ENCODE measurements at places on chromosomes 16 and 17.

- no peak for DNase-seq
Observed at GRCh38 chr17:7444682-7445618, at the start of gene CHRNB1. TSS of gene CHRNB1 (plus strand) at chr17:7445061. CDS start at chr17:7445128, 67 bp downstream.

- DNase-seq = peak; percentile 97
Observed at GRCh38 chr17:143785-144281, 6.5 kb downstream of the SCGB1C2 start.

DNA sequence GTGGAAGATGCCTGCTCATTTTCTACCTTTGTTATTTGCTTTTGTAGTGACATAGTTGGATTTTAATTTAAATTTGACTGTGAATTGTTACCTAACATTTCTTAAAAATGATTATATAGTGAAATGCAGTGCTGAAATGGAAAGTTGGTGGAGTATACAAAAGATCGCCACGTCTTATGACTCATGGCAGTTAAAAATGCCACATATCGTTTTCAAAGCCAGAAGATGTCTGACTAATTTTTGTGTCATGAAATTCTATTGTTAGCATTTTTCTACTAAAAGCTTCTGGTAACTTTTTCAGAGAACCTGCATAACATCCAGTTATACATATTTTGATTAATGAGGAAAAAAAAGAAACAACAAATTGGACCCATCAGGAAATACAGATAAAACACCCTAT lies 20.6 kb downstream of the MAP2K4 start:
- DNase-seq = no peak

DNA sequence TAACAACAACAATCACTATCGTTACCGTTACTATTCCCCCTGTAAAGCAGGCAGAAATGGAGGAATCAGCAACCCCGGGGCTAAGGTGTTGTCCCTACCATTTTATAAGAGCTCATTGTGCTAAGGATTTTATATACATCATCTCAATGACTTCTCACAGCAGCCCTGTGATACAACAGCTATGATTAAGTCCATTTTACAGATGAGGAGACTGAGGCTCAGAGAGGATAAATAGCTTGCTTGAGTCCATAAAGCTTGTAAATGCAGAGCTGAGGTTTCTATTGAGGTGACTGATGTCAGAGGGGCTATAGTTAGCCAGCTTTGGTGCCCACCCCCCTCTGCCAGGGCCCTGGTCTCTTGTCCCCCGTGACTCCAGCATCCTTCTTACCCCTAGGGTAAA lies 16.7 kb upstream of the PDK2 start:
- no peak for DNase-seq

GRCh38 chr16:9906218-9906617 lies 276.0 kb downstream of the GRIN2A start:
- DNase-seq = no peak

GRCh38 chr17:59914274-59914854 lies 21.4 kb downstream of the RPS6KB1 start:
- no peak for DNase-seq

- DNase-seq = no peak
Observed at GRCh38 chr16:47316442-47317015, 144.3 kb downstream of the ITFG1 start.

DNA sequence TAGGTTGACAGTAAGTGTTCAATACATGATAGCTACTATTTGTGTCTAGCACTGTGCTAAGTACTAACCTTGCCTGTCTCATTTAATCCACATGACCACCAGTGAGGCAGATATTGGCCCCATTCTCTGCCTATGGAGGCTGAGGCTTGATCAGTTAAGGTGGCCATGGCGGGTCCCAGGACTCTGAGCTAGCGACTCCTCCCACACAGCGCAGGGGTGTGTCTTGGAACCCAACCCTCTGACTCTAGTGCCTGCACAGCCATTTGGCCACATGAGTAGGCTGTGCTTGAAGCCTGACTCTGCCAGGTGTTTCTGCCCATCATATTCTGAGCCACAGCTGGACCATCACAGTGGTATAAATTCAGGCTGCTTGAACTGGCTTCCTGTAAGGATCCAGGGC lies 6.4 kb downstream of the NHERF1 start:
- DNase-seq = no peak

DNA sequence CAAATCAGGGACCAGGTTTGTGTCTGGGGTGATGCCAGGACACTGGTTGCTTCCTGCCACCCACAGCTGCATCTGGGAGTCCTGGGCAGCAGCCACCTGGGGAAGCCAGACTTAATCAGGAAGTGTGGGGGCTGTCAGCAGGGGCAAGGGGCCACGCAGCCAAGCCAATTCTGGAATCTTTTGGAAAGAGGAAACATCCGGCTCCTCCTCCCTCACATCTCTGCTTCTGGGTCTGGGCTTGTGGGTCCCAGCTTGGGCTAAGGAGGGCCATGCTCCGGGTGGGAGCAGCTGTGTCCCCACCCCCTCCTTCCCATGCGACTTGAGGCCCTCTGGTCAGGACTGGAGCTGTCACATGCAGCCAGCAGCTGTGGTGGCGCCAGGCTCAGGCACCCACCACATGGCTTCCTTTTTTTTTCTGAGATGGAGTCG lies 37.0 kb upstream of the CCDC182 start:
- no peak for DNase-seq

DNA sequence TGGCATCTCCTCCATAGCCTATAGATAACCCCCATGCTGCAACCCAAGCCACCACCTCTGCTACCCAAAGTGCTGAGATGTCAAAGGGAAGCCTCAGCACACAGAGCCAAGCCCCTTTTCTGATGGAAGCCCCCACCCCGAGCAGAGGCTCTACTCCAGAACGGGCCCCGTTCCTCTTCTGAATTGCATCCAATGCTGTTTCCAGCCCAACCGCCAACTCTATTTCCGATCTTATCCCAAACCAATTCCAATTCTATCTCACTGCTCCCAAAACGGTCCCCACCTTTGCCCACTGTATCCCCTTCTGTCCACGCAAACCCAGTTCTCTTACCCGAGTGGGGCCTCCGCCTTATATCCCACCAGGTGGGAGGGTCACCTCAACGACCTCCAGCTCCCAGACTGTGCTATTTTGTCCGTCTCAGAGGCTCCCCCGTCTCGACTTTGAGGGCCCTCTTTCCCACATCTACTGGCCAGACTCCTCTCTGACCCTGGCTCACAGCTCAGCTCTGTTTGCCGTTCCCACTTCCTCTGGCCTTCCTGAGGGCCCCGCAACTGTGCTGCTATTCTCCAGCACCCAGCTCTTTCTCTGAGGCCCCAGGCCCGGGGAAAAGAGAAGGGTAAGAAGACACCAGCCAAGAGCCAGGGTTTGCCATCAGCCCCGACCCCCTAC lies 487 bp downstream of the SRL start:
- no peak for DNase-seq

DNA sequence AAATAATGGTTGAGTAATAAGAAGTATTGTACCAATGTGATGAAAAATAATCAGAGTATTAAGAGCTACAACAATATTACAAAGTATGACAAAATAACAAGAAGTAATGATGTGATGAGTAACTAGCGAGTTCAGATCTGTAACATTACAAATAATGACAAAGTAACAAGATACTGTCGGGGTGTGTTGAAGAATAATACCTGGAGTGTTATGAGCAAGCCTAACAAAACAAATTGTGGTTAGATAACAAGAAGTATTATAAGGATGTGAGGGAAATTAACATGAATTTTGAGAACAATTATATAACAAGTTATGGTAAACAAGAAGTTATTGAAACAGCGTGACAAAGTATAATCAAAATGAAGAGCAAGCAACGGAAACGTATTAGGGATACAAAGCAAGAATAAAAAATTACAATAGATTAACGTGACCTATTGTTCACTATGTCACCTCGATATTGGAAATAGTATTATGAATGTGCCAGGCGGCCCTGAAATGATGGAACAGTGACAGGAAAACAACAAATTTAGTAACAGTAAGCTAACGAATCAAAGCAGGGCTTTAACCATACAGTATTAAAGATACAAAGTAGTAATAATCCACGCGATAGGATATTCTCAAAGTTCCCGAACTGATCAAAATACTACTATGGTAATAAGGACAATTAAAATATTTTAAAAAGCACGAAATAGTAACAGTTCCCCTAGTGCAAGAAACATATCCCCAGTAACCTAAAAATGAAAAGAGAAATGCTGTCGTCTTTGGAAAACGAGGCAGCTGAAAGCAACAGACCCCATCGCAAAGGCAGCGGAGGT lies 1.6 kb downstream of the TBX4 start:
- no peak for DNase-seq

DNA sequence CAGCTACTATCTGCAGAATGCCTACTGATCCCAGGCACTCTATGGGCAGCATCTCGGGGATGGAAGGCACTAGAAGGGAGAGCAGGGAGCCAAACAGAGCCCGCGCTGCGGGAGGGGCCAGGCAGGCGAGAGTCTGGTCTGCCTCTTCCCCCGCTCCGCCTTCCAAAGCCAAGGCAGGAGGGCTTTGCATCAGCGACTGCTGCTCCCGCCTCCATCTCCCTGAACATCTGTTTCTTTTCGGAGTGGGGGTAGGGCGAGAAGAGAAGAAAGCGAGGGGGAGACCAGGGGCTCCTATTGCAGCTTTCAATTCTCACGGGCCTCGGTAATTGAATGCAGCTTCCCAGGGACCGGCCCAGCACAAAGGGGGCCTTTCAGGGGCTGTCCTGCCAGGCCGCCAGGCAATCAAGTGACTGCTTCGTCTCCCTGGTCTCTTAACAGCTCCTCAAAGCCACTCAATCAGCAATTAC lies 31.4 kb upstream of the CDC42EP4 start:
- peak; percentile 51 for DNase-seq

GRCh38 chr16:78786635-78787034 lies 687.2 kb downstream of the WWOX start:
- no peak for DNase-seq

- DNase-seq = no peak
Observed at GRCh38 chr16:76464955-76465620, 187.9 kb downstream of the CNTNAP4 start.

DNA sequence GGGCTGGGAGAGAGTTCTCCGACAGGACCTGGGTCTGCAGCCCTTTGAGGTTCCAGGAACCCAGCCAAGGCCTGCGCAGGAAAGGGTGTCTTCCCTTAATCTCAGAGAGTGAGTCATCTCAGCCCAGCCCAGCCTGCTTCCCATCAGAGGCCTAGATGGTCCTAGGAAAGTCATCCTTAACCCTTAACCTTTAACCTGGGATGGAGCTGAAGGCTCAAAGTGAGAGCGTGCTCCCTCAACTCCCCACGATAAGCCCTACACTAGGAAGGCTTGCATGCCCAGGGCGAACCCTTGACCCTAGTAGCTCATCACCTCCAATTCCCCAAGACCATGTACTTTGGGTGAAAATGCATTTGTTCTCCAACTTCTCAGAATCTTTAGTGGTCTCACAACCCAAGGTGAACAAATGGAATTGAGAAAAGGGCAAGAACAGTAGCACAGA lies 4.8 kb upstream of the ATXN7L3 start:
- no peak for DNase-seq

DNA sequence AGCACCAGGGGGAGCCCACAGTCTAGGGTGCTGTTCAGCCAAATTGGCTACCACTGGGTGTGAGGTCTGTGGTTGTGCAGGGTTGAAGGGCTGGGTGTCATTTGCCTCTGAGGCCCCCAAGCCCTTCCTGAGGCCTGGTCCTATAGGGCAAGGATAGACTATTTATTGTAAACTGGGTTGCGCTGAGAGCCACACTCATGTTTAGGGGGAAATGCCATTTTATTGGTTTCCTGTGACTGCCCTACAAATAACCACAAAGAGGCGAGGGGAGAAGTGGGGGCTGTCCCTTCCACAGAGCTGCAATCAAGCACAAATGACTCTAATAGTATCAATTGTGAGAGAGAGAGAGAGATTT lies 3.6 kb upstream of the ZCCHC14 start:
- no peak for DNase-seq

DNA sequence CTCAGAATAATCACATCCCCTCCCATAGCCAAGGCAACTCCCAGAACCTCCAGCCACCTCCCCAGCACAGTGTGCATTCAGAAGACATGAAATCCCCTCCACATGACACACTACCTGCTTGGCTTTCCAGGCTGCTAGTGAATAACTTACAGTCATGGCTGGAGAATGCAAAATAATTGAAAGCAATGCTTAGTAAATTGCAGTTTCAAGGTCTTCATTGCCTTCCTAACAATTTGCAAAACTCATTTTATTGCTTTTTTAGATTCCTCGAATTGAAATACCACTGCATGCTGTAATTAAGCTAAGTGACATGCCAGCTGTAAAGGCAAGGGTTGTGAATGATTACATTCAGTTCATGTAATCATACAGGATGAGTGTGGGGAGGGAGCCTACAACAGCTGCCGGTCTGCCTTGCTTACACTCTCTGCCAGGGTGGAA lies 29.0 kb upstream of the HOXB13 start:
- DNase-seq = no peak

- DNase-seq = no peak
Observed at GRCh38 chr16:81624760-81625543, 154.1 kb upstream of the PLCG2 start.

- no peak for DNase-seq
Observed at GRCh38 chr16:17062676-17063075, 408.1 kb downstream of the XYLT1 start.

GRCh38 chr17:73343739-73344454 lies 32.1 kb upstream of the CDC42EP4 start:
- DNase-seq = no peak

DNA sequence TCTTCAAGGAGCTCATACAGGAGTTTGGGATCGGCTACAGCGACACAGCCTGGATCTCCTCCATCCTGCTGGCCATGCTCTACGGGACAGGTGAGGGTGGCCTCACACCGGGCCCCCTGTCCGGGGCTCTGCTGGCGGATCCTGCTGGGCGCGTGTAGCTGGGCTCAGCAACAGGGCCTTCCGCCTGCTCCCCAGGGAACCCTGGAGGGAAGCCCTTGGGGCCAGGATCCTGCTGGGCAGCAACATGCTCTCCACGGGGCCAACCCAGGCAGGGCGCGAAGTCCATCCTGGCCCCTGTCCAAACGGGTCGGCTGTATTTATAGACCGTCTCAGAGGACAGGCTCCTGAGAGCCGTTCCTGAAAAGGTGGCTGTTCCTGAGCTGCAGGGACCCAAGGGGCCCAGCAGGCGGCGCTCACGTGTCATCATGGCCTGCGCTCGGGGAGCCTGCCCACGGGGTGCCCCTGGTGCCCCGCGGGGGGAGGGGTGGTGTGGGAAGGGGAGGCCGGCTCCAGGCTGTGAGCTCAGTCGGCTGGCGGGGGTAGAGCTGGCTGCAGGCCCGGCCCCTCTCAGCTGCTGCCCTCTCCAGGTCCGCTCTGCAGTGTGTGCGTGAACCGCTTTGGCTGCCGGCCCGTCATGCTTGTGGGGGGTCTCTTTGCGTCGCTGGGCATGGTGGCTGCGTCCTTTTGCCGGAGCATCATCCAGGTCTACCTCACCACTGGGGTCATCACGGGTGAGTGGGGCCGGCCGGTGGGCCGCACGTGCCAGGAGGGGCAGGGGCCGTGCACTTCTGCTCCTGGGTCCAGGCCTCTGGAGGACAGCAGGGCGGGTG lies 7.5 kb downstream of the SLC16A3 start:
- DNase-seq = no peak

DNA sequence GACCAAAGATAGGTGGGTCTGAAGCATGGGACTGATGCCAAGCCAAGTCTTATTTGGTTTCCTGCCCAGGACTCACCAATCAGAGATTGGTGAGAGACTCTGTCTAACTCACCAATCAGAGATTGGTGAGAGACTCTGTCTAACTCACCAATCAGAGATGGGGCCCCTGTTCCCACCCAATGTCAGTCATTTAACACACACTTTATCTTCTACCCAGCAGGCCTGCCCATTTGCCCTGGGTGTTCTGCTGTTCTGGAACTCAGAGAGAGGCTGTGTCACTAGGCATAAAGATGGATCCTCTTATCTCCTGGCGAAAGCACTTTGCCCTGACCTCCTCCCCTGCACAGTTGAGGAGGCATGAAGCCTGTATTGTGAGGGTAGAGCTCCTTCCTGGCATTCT lies 5.4 kb upstream of the RHOT1 start:
- DNase-seq = no peak
